ENCODE measurements at places on chromosomes 1 and 21.

- no peak for DNase-seq
Observed at GRCh38 chr1:179706339-179706941, 36.7 kb upstream of the FAM163A start.

DNA sequence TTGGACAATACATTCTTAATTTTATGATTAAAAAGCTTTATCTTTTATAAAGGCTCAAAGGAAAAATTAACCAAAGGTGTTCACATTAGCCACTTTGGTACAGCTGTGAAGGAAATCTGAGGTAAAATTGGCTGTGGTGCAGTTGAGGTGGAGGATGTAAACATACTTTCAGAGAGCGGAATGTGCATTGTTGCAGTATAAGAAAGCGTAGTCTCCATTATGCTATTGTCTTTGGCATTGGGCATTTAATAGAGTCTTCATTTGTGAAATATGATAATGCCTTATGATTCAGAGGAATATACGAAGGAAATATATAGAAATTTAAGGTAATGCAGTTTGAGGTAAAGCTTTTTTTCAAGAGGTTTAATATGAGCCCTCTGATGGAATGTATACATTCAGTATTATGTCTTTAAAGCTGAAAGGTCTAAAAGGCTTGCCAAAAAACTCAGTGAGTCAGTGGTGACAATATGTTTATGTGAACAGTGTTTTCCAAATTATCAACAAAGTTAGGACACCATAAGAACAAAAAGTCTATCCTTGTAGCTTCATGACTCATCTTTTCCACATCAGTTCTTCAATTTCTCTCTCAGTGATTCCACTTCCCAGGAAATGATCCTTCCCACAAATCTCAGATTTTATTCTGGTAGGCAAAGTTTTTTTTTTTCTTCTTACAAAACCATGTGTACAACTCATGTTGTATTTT, 26.9 kb upstream of the DDR2 start:
- DNase-seq = no peak

DNA sequence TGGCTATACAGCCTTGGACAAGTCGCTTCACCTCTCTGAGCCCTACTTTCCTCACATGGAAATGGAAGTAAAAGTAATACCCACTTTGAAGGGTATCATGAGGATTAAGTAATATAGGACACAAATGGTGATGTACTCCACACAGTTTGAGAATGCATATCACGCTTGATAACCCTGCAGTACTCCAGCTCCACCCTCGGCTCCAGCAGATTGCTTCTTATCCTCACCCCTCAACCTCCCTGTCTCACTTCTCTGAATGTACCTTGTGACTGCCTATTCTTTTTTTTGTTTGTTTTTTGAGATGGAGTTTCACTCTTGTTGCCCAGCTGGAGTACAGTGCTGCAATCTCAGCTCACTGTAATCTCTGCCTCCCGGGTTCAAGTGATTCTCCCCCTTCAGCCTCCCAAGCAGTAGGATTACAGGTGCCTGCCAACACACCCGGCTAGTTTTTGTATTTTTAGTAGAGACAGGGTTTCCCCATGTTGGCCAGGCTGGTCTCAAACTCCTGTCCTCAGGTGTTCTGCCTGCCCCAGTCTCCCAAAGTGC, 55.5 kb downstream of the LDLRAD2 start:
- DNase-seq = no peak

- DNase-seq = no peak
Observed at GRCh38 chr1:115454837-115455511, 116.9 kb upstream of the NGF start.

DNA sequence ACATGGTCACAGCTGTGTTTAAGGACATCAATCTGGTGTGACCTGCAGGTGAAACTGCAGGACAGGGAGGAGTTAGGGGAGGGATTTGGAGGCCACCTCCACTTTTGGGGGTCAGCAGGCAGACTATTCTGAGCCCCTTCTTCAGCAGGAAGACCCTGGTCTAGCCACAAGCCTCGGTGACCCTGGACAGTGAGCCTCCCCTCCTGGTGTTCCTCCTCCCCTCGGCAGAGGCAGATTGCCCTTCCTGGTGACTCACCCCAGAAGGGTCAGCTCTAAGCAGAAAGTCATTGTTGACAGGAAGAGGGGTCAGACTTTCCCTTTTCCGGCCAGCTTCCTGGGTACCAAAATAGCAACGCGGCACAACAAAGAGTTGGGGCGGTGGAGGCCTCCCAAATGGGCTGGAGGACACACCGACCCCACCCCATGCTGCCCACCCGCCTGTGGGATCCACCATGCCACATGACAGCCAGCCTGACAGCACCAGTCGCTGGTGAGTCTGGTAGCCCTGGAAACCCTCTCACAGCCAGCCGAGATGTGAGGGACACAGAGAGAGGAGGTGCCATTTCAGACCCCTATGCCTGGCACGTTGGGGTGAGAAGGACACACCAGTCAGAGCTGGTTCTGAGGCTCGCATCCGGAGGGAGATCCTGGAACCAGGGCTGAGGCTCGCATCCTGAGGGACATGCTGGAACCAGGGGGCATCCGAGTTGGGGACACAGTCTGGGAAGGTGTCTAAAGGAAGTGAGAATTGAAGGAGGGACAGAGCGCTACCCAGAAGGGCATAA, 14.7 kb upstream of the CSF1 start:
- DNase-seq = no peak

GRCh38 chr1:155622191-155622590, 12.2 kb downstream of the MSTO1 start:
- DNase-seq = no peak

GRCh38 chr1:3483801-3484444, 29.5 kb downstream of the ARHGEF16 start:
- no peak for DNase-seq

GRCh38 chr1:19613171-19613703, 30.9 kb upstream of the NBL1 start:
- DNase-seq = no peak

DNA sequence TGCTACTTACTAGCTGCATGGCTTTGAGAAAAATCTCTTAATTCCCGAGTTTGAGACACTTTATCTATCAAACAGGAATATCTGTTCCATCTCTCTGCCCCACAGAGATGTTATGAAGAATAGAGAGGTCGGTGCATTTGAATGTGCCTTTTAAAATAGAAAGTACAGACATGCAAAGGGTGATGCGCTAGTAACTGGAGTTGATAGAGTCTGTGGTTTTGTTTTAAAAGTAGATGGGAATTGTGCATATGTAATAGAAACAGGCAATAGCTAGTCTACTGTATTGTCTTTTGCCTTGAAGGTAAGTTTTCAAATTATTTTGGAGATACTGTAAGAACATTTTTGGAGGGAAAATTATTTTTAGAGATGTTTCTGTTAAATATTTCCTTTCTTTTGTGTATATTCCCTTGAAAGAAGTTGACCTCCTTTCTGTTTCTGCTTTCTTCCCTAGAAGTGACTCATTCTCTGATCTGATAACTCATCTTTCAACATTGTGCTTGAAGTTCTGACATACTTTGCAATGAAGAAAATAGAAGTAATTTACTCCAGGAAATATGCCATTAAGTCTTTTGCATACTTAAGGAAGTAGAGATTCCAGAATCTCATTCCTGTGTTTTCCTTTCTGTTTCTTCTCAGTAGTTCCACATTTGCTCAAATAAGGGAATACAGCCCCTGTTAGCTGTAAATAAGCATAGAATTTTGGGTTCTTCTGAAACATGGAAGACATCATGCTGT, 151.6 kb downstream of the SDCCAG8 start:
- no peak for DNase-seq

GRCh38 chr1:115193046-115193828, 103.9 kb upstream of the TSPAN2 start:
- DNase-seq = no peak

DNA sequence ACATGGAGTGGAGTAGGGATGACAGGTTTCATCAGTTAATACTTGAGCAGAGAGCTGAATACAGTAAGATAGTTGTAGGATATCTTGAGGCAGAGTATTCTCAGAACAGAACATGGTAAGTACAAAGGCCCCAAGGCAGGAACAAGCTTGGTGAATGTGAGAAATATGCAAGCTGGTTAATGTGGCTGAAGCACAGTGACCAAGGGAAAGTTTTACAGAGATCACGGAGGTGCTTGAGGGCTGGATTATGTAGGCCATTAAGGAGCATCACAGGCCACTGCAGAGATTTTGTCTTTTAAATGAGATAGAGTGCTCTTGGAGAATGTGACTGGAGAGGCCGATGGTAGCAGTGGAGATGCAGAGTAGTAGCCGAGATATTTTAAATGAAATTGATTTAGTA, 54.0 kb upstream of the BOLA1 start:
- no peak for DNase-seq

GRCh38 chr21:28418726-28419514, 573.8 kb downstream of the LTN1 start:
- no peak for DNase-seq

DNA sequence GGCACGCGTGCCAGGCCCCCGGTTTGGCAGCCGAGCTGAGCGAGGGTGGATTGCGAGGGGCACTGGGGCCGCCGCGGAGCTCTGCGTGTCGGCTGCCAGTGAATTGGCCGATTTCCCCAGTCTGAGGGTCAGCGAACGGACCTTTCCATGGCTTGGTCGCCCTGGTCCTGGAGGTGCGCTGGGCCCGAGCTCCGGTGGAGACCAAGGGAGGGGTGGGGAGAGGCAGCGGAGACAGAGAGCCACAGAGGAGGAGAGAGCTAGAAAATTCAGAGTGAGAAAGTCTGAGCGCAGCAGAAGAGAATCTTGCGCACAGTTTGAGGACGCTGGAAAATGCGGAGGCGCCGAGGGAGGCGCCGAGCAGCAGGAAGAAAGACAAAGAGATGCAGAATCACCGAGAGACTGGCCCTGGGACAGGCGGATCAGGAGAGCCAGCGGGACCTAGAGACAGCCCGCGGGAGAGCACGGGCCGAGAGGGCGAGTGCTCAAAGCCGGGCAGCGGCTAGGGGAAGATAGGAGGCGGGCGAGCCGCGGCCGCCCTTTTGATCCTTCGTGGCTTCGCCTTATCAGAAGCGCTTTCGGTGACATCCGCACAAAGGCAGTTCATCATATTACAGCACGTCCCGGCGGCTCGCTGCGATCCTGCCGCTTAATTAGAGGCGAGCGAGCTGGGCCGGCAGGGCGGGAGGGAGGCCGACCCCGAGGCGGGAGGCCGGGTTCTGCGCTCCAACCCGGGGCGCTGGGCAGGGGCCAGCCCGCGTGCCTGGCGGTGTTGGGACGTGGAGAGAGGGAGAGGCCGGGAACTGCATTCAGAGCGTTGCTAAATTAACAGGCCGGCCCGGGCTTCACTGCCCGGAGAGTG, 12.7 kb downstream of the PAX7 start:
- no peak for DNase-seq

GRCh38 chr1:245270972-245271371, 116.2 kb downstream of the KIF26B start:
- DNase-seq = no peak

GRCh38 chr1:231969076-231969475, 342.5 kb downstream of the DISC1 start:
- DNase-seq = no peak

GRCh38 chr1:104905322-104905721, 1155.6 kb downstream of the AMY1C start:
- no peak for DNase-seq

GRCh38 chr1:22038036-22038435, 14.5 kb upstream of the CDC42 start:
- no peak for DNase-seq

DNA sequence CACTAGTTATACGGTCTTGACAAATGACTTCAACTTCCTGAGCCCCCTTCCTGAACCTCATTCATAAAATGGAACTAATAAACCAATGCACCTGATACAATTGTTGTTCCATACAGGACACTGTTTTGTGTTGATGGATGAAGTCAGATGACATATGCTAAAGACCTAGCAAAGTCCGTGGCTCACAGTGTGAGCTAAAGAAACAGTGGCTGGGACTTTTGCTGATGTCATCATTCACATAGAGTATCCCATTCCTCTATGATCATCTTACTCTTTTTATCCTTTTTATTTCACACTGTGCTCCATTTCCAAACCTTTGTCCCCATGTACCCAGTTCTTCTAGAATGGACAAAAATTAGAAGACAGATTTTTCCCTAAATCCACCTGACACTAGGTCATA, 83.7 kb upstream of the KAZN start:
- no peak for DNase-seq

DNA sequence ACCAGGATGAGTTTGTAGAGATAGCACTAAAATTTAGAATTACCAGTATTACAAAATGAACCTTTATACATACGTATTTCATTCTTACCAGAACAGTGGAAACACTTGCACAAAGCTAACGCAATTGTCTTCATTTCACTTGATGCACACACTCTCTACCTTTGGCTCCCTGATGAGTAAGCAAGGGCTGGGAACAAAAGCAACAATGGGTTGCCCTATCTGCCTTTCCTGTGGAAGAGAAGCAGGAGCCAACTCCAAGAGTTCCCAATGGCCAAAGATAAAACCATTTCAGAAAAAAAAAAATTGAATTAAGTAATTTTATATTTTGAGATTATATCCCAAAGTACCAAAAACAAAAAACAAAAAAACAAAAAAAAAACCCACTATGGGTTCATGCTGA, 344.1 kb upstream of the GREM2 start:
- no peak for DNase-seq

GRCh38 chr1:239706245-239706892, 320.0 kb downstream of the CHRM3 start:
- no peak for DNase-seq

DNA sequence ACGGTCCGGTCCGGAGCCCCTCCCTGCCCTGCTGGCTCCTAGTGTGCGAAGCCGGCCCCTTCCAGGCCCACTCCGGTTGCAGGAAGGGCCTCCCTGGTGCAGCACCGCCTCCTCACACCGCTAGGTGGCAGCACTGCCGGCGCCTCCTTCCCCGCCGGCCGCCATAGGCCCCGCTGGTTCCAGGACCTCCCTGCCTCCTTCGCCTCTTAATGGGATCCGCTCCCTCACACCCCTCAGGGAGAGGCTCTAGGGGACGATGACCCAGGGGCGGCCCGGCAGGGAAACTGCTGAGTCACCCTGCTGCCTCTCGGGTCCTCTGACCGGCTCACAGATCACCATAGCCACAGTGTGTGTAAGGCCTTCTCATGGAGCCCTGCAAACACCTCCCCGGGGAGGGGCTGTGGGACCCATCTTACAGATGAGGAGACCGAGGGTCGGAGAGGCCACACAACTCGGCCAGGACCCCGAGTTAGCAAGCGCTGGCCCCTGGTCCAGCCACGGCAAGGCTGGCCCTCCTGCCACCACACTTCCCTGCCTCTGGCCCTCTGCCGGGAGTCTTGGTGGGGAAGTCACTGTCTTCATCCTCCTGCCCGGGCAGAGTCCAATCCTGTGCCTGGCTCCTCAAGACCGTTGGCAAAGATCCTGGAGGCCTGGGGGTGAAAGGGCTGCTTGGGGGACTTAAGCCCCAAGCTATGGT, 1.6 kb upstream of the AJAP1 start:
- DNase-seq = peak; percentile 11
